Naive thymus-derived CD4-positive, alpha-beta T cell (primary cell): ENCODE measurements at places on chromosomes 7 and 10. TPM values are rescaled to one million over a fixed set of nuclear protein-coding genes. Genes with fewer than 3 reads are reported as not detected.
A peak's percentile ranks its signal among the peaks of the same experiment; 100 is the strongest.

The GFRA1 gene
- total RNA-seq = not detected

The PDK4 gene
- total RNA-seq = not detected

The AKR1C4 gene
- not detected for total RNA-seq

The NYAP1 gene
- total RNA-seq = 0.44 TPM

DNA sequence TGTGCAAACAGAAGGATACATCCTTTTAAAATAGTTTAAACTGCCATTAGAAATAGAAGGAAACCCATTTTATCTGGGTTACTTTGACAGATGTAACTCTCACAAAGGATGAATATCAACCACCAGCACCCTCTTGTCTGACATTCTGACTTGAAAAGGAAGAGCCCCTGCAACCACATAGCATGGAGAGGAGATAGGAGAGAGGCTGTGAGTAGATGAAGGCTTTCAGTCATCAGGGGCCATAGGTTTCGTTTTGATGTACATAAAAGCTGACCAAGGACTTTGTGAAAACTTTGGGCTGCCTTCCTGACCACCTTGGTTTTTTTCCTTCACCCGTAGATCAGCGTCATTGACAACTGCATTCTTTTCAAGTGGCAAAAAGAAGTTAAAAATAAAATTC lies 211.6 kb upstream of the PRPS1L1 start:
- no peaks in the 10 kb centered on the region for H3K4me1 ChIP-seq
- H3K27ac ChIP-seq = no peak overlapping the region
- DNase-seq = no peak
- H3K36me3 ChIP-seq = no peaks in the 10 kb centered on the region
- no peak overlapping the region for H3K4me3 ChIP-seq

DNA sequence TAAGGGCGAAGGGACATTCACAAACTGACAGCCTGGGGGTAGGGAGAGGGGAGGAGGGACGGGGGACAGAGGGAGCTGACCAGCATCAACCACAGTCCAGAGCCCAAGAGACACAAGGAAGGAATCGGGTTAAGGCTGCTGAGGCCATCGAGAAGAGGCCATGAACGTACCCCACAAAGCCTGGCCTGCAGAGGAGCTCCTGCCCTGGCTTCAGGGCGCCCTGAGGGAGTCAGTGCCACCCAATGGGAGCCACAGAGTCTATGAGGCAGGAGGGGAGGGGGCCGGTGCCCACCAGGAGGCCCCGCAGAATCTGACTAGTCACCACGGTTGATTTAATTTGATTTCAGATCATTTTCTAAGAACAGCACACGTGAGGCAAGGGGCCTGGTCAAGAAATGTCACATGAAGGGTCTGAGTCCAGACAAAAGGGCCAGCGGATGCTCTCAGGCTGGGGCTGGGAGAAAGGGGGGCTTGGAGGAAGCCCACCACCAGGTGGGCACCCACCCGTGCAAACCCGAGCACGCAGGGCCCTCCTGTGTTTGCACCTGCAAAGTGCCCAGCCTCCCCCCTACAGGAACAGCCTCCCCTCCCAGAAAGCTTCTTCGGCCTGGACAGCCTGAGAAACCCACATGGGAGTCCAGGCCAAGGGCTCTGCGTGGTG lies 40.4 kb downstream of the CAMK2B start:
- no peaks in the 10 kb centered on the region for H3K4me1 ChIP-seq
- no peaks in the 10 kb centered on the region for H3K36me3 ChIP-seq
- no peak overlapping the region for H3K4me3 ChIP-seq
- H3K27me3 ChIP-seq = no peaks in the 10 kb centered on the region
- H3K27ac ChIP-seq = no peak overlapping the region

DNA sequence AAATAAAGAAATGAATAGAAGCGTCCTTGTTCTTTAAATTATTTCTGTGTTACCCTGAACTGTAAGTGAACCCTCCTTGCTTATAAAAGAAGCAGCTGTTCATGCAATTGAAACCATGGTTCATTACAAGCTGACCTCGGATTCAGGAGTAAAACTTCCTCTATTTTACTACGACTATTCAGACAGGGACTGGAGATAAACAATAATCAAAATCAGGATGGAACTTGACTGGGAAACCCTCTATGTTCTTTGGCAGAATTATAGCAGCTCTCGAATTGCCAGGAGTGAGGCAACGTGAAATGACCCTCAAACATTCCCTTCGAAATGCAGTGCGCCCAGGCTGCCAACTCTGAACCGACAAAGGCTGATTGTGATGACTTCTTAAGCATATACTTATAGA lies 172.1 kb downstream of the CYP26A1 start:
- no peak overlapping the region for H3K4me3 ChIP-seq
- H3K27ac ChIP-seq = no peak overlapping the region
- H3K4me1 ChIP-seq = no peaks in the 10 kb centered on the region

DNA sequence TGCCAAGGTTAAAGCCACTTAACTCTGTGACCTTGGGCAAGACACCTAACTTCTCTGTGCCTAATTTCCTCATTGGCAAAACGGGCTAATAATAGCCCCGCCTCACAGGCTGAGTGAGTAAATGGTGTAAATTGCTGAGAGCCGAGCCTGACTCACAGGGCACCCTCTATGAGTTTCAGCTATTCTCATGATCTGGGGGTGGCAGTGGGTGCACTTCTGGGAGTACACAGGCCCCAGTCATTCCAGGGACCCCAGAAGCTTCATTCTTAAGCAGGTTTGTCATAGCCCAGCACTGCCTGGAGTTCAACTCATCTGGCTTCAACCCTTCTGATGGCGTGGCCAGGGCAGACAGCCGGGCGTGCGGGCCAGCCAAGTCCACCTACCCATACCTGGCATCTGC lies 137.2 kb downstream of the GRID1 start:
- H3K36me3 ChIP-seq = no peaks in the 10 kb centered on the region
- no peaks in the 10 kb centered on the region for H3K27me3 ChIP-seq
- no peak overlapping the region for H3K4me3 ChIP-seq
- H3K27ac ChIP-seq = no peak overlapping the region
- no peaks in the 10 kb centered on the region for H3K4me1 ChIP-seq
- DNase-seq = no peak

- H3K27ac ChIP-seq = no peak overlapping the region
- DNase-seq = no peak
- no peaks in the 10 kb centered on the region for H3K4me1 ChIP-seq
- no peak overlapping the region for H3K4me3 ChIP-seq
- no peaks in the 10 kb centered on the region for H3K27me3 ChIP-seq
- H3K36me3 ChIP-seq = no peaks in the 10 kb centered on the region
These were observed 139.4 kb upstream of the PHYHIPL start for GRCh38 chr10:59037018-59037389.

- peak overlapping the region; percentile 55 for H3K4me3 ChIP-seq
- DNase-seq = no peak
- no peaks in the 10 kb centered on the region for H3K27me3 ChIP-seq
- H3K36me3 ChIP-seq = no peaks in the 10 kb centered on the region
These were observed 934 bp downstream of the PRTFDC1 start for GRCh38 chr10:24951201-24952142.

- no peaks in the 10 kb centered on the region for H3K4me1 ChIP-seq
- no peak for DNase-seq
- H3K36me3 ChIP-seq = no peaks in the 10 kb centered on the region
These were observed 128.8 kb upstream of the GPR26 start for GRCh38 chr10:123537188-123537961.

DNA sequence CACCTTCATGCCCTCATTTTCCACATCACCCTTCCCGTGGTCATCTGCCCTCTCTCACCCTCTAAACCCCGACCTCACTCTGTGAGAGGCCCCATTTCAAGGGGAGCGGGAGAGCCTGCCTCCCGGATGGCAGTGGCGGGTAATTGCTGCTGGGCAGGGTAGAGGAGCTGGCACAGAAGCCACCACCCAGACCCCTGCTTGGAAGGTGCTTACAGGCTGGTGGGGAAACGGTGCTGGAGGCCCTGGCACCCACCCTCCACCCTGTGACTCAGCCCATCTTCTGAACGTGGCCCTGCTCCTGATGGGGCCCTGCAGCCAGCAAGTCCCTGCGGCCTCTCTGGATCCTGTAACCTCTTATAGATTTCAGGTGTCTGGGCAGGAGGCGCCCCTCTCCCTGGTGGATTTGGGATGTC lies 10.6 kb upstream of the PWWP2B start:
- no peak for DNase-seq
- no peaks in the 10 kb centered on the region for H3K36me3 ChIP-seq
- H3K27me3 ChIP-seq = no peaks in the 10 kb centered on the region
- no peak overlapping the region for H3K4me3 ChIP-seq
- H3K27ac ChIP-seq = no peak overlapping the region
- H3K4me1 ChIP-seq = peaks cover 6% of the 10 kb centered on the region

- H3K4me1 ChIP-seq = no peaks in the 10 kb centered on the region
- no peak for DNase-seq
- H3K27me3 ChIP-seq = no peaks in the 10 kb centered on the region
- no peak overlapping the region for H3K4me3 ChIP-seq
These were observed 350.1 kb upstream of the POM121L12 start for GRCh38 chr7:52685333-52685732.

DNA sequence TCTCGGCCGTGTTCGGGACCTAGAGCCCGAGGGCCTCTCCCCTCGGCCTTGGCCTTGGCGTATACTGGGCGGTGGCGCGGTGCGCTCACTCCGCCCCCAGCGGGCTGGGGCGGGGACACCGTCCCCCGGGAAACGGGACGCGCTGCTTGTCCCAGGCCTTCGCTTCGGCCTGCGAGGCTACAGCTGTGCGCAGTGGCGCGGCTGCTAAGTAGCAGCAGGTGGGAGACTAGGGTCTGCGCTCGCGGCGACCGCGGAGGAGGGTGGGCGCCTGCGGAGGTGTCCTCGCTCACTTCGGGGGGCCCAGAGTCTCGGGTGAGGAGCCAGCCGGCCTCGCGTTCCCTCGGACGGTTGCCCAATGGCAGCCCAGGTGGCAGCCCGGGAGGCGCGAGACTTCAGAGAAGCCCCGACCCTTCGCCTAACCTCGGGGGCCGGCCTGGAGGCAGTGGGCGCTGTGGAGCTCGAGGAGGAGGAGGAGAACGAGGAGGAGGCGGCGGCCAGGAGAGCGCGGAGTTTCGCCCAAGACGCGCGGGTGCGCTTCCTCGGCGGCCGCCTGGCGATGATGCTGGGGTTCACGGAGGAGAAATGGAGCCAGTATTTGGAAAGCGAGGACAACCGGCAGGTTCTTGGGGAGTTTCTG lies at the start of gene DNAH11:
Gene DNAH11, plus strand, starts transcription at position 149 of the 637 bp plus-strand sequence. Its CDS starts 207 bp downstream, at position 356.
- H3K27ac ChIP-seq = no peak within 1 kb of the TSS
- no peak for DNase-seq
- no peak within 1 kb of the TSS for H3K4me3 ChIP-seq
- H3K4me1 ChIP-seq = no peaks in the 10 kb centered on the region

DNA sequence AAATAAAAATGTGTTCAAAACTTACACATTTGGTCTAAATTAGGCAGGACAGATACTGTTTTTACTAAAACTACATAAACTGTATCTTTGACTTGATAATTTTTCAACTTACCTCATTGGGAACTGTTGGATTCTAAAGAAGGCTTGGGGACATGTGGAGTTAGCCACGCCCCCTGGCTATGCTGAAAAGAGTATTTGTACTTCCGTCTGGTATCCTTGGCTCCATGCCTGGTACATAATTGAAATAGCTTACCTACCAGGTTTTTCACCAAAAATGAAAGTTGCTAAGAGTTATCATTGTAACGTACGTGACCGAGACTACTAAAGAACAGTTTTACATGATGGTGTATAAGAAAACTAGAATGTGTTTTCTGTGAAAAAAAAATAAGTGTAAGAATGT lies 604.8 kb upstream of the IGFBP3 start:
- no peak overlapping the region for H3K27ac ChIP-seq
- no peaks in the 10 kb centered on the region for H3K36me3 ChIP-seq
- H3K4me3 ChIP-seq = no peak overlapping the region
- H3K4me1 ChIP-seq = no peaks in the 10 kb centered on the region
- H3K27me3 ChIP-seq = no peaks in the 10 kb centered on the region
- DNase-seq = no peak

DNA sequence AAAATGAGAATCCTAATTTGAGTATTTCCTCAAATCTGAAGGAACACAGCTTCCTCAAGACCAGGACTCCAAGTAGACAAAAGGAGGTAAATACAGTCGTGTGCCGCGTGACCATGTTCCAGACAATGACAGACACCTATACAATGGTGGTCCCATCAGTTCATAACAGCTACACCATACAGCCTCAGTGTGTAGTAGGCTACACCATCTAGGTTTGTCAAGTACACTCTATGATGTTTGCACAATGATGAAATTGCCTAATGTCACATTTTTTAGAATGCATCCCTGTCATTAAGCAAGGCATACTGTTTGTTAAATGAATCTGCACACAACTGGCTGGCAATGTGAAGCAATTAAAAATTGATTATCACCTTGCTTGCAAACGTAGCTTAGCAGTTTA lies 107.9 kb downstream of the PROSER2 start:
- H3K36me3 ChIP-seq = peaks cover 22% of the 10 kb centered on the region
- H3K27ac ChIP-seq = no peak overlapping the region
- DNase-seq = no peak

- no peaks in the 10 kb centered on the region for H3K4me1 ChIP-seq
- H3K27ac ChIP-seq = no peak overlapping the region
- no peak for DNase-seq
- no peaks in the 10 kb centered on the region for H3K27me3 ChIP-seq
- H3K4me3 ChIP-seq = no peak overlapping the region
These were observed 40.7 kb downstream of the OGDH start for GRCh38 chr7:44646921-44647636.

GRCh38 chr7:95867309-95867708 lies 95.0 kb downstream of the DYNC1I1 start:
- no peaks in the 10 kb centered on the region for H3K36me3 ChIP-seq
- no peak overlapping the region for H3K27ac ChIP-seq
- no peaks in the 10 kb centered on the region for H3K4me1 ChIP-seq
- DNase-seq = no peak
- no peak overlapping the region for H3K4me3 ChIP-seq

DNA sequence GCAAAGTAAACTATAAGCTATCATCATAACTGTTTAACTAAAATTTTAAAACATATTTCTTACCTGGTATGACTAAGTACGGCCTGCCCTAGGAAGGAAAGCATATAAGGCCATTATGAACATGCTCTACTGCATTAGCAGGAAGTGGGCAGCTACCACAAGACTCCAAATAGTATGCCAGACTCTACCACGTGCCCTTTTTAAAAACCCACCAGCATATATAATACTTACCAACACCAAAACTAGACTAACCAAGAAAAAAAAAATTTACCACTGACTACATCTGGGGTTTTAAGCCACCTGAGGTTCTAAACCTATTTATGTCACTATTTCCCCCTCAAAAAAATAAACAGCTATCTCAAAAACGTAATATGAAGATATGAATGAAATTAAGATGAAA lies 30.1 kb downstream of the NUDCD3 start:
- no peaks in the 10 kb centered on the region for H3K27me3 ChIP-seq
- peak; percentile 88 for DNase-seq
- peaks cover 36% of the 10 kb centered on the region for H3K4me1 ChIP-seq
- H3K4me3 ChIP-seq = peak overlapping the region; percentile 28
- H3K27ac ChIP-seq = peak overlapping the region; percentile 62
